ENCODE measurements at places on chromosomes 13 and 19.

GRCh38 chr19:11100049-11100448 lies 10.8 kb downstream of the LDLR start:
- DNase-seq, result no peak

- peak; percentile 94 for DNase-seq
These were observed 559 bp upstream of the LENG9 start for GRCh38 chr19:54464044-54464629.

DNA sequence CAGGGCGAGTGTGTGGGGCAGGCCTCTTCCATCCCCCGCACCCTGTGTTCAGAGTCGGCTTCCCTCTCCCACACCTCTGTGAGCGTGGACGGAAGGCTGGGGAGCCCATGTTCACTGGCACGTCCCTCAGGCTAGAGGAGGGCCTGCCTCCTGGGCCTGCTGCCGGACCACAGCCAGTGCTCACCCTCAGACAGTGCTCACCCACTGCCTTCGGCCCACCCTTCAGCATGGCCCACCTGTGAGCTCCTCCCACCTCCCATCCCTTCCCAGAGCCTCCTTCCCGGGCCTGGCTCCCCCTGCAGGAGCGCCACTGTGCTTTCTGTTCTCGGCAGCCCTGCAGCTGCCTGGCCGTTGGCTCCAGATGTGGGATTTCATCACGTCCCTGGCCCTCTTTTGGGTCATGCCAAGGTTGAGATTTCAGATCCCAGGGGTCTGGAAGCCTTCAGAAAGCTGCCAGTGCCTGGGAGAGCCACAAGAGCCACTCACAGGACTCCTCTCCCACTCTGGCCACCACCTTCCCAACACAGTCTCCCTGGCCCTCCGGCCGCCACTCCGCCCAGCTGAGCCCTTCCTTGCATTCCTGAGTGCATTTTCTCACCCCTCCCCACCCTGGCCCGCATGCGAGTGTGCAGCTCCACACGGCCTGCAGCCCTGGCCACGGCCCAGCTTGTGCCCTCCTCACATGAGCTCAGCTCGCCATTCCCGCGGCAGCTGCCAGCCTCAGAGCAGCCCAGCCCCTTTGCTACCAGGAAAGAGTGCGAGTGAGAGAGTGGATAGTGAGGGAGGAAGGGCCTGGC lies 25.3 kb downstream of the CAPN12 start:
- DNase-seq, result no peak

DNA sequence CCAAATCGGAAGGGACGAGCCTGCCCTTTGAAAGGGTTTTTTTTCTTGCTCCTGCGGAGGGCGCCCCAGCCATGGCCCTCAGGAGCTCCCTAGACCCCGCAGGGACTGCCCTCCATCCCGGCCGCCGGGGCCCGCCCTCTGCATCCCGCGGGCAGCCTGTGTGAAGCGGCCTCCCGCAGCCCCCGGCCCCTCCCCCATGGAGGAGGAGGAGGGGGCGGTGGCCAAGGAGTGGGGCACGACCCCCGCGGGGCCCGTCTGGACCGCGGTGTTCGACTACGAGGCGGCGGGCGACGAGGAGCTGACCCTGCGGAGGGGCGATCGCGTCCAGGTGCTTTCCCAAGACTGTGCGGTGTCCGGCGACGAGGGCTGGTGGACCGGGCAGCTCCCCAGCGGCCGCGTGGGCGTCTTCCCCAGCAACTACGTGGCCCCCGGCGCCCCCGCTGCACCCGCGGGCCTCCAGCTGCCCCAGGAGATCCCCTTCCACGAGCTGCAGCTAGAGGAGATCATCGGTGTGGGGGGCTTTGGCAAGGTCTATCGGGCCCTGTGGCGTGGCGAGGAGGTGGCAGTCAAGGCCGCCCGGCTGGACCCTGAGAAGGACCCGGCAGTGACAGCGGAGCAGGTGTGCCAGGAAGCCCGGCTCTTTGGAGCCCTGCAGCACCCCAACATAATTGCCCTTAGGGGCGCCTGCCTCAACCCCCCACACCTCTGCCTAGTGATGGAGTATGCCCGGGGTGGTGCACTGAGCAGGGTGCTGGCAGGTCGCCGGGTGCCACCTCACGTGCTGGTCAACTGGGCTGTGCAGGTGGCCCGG lies 815 bp downstream of the MAP3K10 start:
- peak; percentile 55 for DNase-seq

DNA sequence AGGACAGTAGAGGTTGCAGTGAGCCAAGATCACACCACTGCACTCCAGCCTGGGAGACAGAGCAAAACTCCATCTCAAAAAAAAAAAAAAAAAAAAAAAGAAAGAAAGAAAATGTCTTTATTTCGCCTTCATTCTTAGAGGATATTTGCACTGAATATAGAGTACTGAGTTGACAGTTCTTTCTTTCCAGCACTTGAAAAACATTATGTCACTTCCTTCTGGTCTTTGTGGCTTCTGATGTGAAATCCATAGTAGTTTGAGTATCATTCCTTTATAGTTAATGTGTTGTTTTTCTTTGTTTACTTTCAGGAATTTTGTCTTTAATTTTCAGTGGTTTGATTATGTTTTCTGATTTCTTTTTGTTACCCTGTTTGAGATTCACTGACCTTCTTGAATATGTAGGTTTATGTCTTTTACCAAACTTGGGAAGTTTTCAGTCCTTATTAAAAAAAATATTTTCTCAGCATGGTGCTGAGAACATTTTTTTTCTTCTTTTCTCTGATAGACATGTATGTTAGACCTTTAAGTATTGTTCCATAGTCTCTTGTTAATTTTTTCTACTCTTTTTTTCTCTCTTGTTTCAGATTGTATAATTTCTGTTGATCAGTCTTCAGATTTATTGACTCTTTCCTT lies 50.1 kb downstream of the PCCA start:
- no peak for DNase-seq

DNA sequence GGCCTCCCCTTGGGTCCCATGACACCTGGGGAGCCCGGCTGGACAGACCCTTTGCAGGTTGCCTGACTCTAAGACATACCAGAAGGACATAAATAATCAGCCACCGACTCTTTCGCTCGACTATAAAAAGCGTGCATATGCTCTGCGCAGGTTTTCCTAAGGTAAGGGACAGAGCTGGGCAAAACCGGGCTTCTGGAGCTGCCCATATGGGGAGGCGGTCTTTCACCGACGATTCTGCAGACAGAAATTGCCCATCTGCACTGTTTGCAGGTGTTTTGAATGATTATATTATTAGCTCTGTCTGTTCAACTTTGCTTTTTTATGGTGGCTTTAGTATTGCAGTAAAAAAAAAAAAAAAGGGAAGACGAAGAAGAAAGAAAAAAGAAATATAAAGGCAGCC lies 347.2 kb downstream of the TSHZ3 start:
- no peak for DNase-seq

- DNase-seq, result no peak
These were observed 63.9 kb upstream of the DOCK9 start for GRCh38 chr13:99041788-99042187.

DNA sequence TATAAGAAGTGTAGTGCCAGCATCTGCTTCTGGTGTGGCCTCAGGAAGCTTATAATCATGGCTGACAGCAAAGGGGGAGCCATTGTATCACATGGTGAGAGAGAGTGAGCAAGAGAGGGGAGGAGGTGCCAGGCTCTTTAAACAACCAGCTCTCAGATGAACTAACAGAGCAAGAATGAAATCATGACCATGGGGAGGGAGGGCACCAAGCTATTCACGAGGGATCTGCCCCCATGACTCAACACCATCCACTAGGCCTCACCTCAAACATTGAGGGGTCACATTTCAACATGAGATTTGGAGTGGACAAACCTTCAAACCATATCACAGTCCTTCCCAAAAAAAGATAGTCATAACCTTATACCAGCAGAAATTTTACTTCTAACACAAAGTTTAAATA lies 174.0 kb downstream of the GPC5 start:
- no peak for DNase-seq

- no peak for DNase-seq
These were observed 7.0 kb upstream of the TMC4 start for GRCh38 chr19:54179921-54180461.

- no peak for DNase-seq
These were observed 28.6 kb upstream of the MIR17HG start for GRCh38 chr13:91318886-91319285.

DNA sequence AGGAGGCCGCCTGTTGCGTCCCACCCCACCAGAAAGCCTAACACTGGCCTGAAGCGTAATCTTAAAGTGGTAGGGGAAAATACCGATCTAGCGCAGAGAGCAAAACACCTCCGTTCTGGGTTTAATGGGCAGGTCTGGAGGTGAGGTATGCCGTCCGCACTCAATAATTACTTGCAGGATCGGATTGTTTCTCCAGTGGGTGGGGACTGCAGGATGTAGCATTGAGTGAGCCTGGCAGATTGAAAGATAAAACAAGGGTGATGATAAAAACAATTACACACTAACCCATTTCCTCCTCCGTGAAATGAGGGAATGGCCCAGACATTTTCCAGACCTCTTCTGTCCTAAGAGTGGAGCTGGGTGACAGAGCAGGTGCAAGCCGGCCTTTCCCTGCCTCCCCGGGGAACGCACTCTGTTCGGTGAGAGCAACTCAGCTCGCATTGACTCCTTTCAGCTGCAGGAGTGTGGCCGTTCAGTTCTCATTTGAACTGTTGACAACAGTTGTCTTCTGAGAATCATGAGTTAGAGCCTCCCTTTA lies 110.2 kb upstream of the DOCK9 start:
- DNase-seq, result peak; percentile 58

- no peak for DNase-seq
These were observed 38.8 kb downstream of the POLR1D start for GRCh38 chr13:27660511-27660910.

- no peak for DNase-seq
These were observed 44.2 kb downstream of the PCDH8 start for GRCh38 chr13:52804202-52804641.

DNA sequence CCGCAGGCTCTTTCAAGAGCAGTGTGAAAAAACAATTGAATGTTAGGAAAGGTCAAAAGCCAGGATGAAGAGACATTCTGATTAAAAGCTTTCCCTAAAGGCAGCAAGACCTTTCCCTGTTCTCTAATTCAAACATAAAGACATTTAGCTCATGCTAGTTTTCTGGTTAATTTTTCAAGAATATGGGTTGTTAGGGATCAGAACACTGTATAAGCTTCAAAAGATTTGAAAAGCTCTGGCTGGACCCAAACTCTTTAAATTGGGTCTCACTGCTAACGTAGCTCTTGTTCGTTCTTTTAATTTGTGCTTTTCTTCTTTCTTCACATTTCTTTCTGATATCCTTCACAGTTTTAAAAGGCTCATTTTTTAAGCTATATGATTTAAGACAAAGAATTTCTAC lies 877.0 kb downstream of the EFNB2 start:
- no peak for DNase-seq

DNA sequence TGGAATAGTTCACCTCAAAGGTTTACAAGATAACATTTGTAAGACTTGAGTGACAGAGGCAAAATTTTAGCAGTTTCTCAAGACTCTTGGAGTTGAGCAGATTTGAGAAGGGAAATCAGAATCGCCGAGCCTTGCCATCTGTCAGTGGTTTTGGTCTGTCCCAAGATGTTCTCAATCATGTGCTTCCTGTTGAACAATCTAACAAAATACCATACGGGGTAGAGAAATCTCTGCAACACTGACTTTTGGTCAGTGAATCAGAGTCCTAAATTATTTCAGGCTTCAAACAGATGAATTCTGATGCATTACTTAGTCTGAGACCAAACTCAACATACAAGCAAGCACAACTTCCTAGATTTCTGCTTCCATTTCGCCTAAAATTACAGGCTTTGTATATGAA lies 3.8 kb downstream of the KCTD12 start:
- no peak for DNase-seq

DNA sequence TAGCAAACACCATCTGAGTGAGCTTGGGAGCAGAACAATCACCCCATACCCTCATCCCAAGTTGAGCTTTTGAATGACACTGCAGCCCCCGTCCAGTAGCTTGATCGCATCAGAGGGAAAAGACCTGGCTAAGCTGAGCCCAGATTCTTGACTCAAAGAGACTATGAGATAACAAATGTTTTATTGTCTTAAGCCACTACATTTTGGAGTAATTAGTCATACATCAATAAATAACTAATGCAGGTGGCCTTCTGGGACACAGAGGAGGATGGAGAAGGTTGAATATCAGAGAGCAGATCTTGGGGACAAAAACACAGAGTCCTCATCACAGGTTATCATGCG lies 24.6 kb upstream of the IGSF23 start:
- no peak for DNase-seq

DNA sequence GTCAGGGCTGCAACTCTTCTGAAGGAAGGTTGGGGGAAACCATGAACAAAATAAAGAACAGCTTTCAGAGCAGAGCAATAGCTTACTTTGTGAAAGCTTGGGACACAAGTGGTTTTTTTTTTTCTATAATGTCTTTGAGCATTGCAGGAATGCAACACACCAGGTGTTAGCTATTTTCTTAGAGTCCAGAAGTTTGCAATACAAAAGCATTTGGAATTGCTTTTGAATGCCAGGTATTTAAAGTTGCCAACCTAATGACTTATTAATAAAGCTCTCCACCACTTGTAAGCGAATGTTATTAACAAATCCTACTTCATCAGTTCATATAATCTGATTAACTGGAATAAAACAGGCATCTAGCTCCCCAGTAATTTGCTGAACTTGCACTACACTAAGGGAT lies 172.6 kb downstream of the NUFIP1 start:
- DNase-seq, result no peak

GRCh38 chr13:99237981-99238662 lies 20.1 kb downstream of the GPR18 start:
- peak; percentile 54 for DNase-seq

DNA sequence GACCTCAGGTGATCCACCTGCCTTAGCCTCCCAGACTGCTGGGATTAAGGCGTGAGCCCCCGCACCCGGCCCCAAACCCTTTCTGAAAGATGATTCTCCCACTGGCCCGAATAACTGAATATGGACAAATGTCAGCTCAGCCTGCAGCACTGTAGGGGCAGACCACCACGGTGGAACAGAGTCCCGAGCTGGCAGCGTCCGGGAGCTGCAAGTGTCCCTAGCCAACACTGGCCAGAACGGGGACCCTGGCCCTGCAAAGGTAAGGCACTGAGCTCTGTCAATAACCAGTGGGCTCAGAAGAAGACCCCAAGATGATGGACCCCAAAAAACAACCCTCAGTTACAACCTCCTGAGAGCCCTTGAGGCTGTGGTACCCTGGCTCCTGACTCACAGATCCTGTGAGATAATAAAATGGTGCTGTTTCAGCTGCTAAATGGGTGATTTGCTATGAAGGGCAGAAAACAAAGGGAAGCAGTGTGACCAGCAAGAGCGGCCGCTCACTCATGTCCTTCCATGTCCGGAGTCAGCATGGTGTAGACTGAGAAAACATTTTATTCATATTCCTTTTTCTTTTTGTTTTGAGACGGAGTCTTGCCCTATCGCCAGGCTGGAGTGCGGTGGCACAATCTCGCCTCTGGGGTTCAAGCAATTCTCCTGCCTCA lies 1.6 kb downstream of the LSM7 start:
- no peak for DNase-seq

GRCh38 chr19:927780-928401 lies 2.1 kb downstream of the ARID3A start:
- DNase-seq, result no peak

- DNase-seq, result no peak
These were observed 7.5 kb downstream of the IGLON5 start for GRCh38 chr19:51318687-51319648.

GRCh38 chr19:33872445-33873320 lies 76.0 kb downstream of the KCTD15 start:
- no peak for DNase-seq

GRCh38 chr19:39941615-39942365 lies 7.4 kb upstream of the FCGBP start:
- DNase-seq, result peak; percentile 65

GRCh38 chr19:3316659-3317207 lies 49.6 kb upstream of the NFIC start:
- no peak for DNase-seq

GRCh38 chr13:74979703-74980102 lies 502.3 kb downstream of the TBC1D4 start:
- no peak for DNase-seq

All from activated naive CD4-positive, alpha-beta T cell treated with anti-CD3 and anti-CD28 coated beads, Interleukin-2, amount 10 ng/mL, durations not matched to agents 7 days and 5 days (primary cell).